ENCODE measurements at places on chromosomes 5 and 9.

GRCh38 chr9:76521906-76522305 is 62.9 kb downstream of the GCNT1 start:
- no peak for DNase-seq

DNA sequence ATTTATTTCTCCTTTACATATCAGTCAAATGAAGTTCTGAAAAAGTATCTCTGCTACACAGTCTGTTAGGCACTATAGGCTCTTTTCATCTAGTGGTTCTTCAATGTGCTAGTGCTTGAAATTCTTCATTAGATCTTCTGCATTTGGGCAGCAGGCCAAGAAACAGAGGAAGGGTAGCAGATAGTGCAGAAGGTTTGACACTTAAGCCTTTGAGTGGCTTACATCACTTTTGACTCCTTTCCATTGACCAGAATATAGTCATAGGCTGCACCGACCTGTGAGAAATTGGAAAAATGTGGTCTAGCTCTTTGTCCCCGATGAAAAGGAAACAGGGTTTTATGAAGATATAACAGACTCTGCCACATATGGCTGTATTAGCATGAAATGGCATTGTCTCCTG is 459.5 kb upstream of the PTGER4 start:
- DNase-seq: peak; percentile 55

DNA sequence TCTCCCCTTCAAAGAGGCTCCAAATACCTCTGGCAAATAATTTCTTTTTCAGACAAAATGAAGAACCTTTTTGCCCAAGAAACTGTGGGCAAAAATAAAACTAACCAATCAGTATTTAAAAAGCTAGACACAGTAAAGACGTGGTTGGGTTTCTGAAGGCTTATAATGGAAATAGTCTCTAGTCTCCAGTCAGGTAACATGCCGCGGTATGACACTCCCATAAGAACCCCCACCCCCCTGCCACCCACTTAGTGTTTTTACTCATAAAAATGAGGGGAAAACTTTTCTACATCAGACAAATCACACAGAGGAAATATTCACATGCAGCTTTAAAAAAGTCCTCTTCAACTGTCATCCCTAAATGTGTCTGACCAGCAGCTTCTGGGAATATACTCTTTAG is 105.3 kb downstream of the THBS4 start:
- DNase-seq: no peak

- no peak for DNase-seq
Observed at GRCh38 chr9:117245175-117245829, 169.6 kb downstream of the ASTN2 start.

GRCh38 chr5:33832404-33833236 is 59.2 kb downstream of the ADAMTS12 start:
- no peak for DNase-seq

GRCh38 chr5:174687503-174687902 is 36.9 kb upstream of the MSX2 start:
- no peak for DNase-seq

All from NCI-H82 (cell line).